ENCODE measurements at places on chromosomes 5 and 9.
A peak's percentile ranks its signal among the peaks of the same experiment; 100 is the strongest.

DNA sequence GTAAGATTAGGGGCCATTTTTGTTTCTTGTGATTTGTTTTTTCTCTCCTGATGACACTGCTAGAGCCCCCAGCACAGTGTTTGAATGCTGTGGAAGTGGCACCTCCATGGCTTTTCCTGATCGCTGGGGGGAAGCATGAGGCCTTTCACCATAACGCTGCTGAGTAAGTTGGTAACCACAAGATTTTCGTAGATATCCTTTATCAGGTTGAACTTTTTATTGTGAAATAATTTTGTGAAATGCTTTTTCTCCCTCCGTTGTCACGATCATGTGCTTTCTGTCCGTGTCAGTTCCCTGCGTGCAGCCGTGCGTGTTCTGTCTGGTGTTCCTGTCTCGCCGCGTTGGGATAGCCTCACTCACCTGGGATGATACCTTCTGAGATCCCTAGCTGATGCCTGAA, 59.4 kb downstream of the EHMT1 start:
- DNase-seq, result no peak

GRCh38 chr5:96476654-96477053, 43.6 kb upstream of the PCSK1 start:
- no peak for DNase-seq

GRCh38 chr5:135085133-135085935, 51.3 kb upstream of the PITX1 start:
- no peak for DNase-seq

GRCh38 chr5:141001446-141001843, 35.2 kb downstream of the PCDHAC2 start:
- DNase-seq, result peak; percentile 10

DNA sequence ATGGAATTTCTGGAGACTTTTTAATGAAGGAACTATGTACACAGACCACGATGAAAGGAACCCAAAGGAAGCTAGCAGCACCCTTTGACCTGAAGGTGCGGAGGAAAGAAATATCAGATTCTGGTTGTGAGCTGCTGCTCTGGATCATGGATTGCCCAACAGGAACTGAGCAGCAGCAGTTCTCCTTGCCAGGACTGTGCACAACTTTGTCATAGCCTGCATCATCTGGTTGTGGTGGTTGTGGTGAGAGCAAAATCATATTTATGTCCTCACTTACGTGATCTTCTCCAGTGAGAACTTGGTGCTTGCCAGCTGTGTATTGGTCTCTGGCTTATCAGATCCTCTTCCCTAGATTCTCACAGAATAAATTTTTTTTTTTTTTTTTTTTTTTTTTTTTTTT, 70.7 kb upstream of the LPAR1 start:
- no peak for DNase-seq

- DNase-seq, result no peak
Measured at GRCh38 chr9:132049900-132050299, 29.8 kb downstream of the MED27 start.

DNA sequence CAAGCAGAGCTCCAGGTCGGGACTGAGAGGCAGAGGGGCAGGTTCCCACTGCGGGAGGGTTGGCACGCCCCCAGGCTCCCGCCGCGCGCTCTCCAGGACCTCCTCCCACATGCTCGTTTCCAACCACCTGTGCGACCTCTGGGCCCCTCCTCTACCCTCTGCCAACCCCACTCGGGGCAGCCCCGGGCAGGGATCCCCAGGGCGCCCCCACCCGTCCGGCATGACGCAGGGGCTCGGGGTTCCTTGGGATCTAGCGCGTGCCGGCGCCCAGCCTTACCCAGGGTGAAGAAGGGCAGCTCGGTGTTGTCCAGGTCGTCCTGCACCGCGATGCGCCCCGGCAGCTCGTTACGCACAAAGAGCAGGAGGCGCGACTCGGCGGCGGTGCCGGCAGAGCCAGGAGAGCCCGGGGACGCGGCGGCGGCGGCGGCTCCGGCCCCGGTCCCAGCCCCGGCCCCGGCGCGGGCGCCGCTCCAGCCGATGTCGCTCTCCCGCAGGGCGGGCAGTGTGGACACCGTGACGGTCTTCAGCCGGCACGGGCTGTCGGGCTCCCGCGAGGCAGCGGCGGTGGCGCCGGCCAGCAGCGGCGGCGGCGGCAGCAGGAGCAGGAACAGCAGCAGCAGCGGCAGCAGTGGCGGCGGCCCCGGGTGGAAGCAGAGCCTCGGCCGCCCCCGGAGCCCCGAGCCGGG, 494 bp downstream of the ASTN2 start:
- DNase-seq, result no peak

DNA sequence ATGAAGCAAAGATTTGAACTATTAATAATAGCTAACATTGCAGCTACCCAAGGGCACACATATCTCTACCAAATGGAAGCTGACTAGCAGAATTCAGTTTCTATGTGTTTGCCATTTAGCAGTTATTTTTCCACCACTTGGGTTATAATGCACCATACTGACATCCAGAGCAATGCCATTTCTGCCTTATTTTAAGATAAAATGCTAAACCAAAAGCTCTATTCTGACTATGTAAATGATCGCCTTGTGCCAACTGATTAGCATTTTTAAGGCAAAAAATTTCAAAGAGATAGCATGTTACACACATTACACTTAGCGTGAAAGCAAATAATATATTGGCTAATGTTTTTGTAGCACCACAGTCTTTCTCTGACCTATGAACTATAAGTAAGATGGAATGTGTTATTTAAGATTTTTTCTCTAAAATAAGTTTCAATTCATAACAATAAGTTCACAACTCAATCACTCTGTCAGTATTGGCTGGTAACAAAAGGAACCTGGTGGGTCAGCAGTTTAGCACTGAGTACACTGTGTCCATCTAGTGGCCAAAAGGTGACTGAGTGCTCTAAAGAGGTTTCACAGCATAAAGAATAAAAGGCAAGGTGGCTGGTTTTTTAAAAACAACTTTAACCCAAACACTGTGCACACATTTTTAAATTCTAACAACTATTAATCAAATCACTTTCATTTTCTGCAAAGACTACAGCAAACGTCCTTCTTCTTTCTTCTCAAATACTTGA, 443.5 kb downstream of the PDE4D start:
- DNase-seq, result no peak

DNA sequence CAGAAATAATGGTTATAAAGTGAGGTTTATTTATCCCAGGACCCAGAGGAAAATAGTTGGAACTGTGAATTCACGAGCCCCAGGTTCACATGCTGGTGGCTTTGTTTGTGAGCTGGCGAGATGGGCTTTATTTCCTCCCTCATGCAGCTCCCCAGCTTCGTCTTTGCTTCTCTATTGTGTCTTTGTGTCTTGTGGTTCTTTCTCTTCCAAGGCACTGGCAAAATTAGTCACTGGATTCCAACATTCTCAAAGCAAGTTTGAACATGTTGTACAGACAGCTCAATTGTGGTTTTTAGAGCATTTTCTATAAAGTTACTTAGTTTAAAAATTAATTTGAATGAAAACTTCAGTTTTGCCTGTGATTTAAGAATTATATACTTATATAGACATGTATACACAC, 7.2 kb downstream of the NDUFS6 start:
- DNase-seq, result no peak

DNA sequence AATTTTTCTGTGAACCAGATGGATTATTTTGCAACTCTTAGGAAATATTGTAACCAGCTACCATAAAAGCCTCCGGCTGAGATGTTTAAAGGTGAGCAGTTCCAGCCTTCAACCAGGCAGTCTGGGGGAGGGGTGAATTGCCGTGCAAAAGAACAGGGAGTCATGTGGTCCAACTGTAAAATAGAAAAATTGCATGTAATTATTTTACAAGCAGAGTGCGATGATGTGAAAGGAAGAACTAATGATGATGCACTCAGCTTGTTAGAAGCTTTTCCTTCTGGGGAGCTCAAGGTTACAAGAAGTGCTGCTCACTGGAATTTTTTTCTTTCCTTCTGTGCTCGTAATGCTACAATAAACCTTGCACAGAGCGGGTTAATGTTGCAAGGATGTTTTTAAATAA, 188.7 kb upstream of the ITGA1 start:
- no peak for DNase-seq

GRCh38 chr5:82313016-82313415, 34.9 kb upstream of the RPS23 start:
- no peak for DNase-seq

DNA sequence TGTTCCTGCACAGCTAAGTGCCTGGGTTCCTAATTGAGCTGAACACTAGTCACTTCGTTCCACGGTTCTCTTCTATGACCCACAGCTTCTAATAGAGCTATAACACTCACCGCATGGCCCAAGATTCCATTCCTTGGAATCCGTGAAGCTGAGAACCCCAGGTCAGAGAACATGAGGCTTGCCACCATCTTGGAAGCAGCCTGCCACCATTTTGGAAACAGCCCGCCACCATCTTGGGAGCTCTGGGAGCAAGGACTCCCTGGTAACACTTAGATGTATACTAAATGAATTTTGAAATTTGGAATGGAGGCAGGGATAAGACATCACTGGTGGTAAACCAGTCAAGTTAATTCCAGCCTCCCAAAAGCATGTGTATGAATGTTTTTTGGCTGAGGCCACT, 60.4 kb downstream of the KIAA0825 start:
- no peak for DNase-seq

DNA sequence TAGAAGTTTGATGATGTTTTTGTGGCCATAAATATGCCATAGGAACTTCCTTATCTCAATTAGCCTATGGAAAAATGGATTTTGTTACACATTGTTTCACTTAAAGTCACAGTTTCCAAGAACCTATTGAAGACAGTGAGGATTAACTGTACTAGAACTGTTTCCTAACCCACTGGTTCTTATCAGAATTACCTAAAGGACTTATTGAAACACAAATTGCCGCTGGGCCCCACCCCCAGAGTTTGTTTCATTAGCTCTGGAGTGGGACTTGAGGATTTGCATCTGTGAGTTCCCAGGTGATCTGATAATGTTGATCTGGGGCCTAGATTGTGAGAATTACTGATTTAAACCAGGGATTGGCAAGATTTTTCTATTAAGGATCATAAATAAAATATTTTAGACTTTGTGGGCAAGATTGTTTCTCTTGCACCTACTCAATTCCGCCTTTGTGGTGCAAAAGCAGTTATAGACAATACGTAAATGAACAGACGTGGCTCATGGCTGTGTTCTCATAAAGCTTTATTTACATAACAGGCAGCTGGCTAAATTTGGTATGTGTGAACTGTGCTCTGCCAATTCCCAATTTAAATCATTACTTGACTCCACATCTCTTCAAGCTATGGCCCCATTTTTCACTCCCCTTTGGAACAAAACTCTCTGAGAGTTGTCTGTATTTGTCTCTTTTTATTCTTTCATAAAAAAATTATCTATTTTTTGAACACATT, 9.3 kb downstream of the JAK2 start:
- DNase-seq, result no peak

DNA sequence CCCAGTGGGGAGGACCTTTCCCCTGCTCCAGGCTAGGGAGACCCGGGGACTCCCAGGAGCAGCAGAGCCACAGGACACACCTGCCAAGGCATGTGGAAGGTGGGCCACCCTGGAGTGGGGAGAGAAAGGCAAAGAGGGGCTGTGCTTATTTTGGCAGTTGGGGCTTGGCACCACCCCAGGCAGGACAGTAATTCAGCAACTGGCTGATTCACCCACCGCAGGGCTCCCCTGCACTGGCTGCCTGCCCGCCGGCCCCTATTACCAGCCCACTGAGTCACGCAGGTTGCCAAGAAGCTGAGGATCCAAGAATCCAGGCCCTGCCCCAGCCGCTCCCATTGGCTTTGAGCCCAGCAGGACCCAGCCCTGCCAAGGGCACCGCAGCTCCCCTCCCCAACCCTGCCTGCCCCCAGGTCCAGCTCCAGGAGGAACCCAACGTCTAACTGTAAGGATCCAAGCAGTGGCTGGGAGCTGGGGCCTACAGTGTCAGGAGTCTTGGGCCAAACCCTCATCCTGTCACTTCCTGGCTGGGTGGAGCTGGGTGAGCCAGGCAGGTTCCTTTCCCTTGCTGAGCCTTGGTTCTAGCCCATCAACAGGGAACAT, 14.2 kb upstream of the RALGDS start:
- peak; percentile 94 for DNase-seq

DNA sequence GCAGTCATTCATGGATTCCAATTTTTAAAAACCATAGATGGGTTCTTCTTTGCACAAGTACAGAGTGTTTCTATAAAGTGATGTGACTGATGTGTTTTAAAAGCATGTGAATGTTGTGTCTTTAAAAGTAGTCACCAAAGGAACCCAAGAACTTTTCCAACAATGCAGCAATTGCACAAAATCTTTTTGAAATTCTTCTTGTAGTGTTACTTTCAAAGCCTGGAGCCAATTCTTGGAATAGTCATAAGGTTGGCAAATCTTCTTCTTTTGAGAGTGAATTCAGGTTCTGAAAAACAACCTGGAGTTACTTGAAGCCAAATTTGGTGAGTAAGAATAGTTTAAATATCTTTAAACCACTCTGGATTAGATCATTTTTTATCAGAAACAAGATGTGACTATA, 10.5 kb downstream of the GRAMD2B start:
- no peak for DNase-seq

- peak; percentile 6 for DNase-seq
Measured at GRCh38 chr9:92911511-92912475, 34.0 kb upstream of the ZNF484 start.

DNA sequence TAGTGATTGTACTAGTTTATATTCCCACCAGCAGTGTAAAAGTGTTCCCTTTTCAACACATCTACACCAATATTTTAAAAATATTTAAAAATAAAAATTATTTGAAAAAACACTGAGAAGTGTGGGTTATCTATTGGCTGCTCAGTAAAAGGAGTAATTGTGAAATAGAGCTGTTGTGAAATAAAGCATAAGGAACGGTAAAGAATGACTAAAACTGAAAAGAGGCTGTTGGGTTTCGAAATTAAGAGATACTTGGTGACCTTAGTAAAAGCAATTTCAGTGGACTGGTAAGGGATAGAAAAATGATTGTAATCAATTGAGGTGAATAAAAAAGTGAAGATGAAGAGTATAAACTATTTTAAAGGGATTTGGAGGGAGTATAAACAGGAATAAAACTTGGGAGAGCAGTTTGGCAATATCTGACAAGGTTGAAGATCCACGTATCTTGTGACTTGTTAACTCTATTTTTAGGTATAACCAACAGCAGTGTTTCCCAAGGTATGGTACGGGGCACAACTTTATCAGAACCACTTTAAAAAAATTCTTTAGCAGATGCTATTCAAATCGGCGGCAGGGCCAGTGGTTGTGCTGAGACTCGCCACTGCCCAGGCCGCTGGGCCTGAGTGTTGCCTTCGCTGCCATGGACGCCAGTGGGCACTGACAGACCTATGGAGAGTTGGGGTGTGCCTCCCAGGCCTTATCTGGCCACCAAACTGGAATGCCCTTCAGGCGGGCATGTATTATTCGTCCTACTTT, 63.3 kb downstream of the TMEM38B start:
- DNase-seq, result no peak

GRCh38 chr9:120637919-120638318, 58.0 kb upstream of the CDK5RAP2 start:
- no peak for DNase-seq

DNA sequence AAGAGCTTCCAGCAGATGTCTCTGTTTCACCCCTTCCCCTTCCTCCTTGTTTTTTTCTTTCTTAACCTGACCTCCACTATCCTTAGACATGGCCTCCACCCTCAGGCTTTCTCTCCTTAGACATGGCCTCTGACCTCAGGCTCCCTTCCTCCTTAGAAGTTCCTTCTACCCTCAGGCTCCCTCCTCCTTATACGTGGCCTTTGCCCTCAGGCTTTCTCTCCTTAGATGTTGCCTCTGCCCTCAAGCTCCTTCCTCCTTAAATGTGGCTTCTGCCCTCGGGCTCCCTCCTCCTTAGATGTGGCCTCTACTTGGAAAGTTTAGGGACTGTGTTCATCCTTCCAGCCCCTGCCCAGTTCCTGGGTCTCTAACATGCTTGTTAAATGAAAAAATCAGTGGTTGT, 180.4 kb upstream of the S1PR3 start:
- no peak for DNase-seq
